CD4-positive, alpha-beta T cell (primary cell): ENCODE measurements at places on chromosomes 2 and 18.

DNA sequence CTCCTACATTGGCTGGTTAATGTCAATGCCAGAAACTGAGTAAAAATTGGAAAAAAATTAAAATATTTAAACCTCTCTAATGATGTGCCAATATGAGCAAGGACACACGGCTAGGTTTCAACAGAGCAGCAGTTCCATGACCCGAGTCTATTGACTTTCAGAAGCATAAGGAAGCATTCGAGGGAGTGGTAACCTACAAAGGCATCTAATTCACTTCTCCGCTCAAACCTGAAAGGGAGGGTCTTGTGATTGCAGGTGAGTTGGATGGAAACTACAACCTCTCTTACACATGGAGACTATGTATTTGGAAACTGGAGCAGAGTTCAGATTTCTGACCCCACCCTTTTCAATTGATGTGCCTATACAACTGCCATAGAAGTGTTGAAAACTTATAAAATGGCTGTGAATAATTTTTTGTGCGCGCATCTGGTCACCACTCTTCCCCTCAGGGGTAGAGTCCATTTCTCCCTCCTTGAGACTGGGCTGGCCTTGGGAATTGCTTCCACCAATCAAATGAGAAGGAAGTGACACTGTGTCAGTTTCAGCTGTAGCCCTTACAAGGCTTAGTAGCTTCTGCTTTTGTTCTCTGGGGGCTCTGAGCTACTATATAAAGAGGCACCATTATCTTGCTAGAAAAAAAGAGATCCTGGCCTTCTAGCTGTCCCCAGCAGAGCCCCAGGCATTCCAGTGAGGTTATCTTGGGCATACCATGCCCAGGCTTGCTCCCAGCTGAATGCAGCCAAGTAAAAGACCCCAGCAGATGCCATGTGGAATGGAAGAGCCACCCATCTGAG, 278.0 kb downstream of the EPHA4 start:
- DNase-seq, result no peak

- no peak for DNase-seq
Measured at GRCh38 chr2:54523324-54523959, 67.3 kb downstream of the SPTBN1 start.

DNA sequence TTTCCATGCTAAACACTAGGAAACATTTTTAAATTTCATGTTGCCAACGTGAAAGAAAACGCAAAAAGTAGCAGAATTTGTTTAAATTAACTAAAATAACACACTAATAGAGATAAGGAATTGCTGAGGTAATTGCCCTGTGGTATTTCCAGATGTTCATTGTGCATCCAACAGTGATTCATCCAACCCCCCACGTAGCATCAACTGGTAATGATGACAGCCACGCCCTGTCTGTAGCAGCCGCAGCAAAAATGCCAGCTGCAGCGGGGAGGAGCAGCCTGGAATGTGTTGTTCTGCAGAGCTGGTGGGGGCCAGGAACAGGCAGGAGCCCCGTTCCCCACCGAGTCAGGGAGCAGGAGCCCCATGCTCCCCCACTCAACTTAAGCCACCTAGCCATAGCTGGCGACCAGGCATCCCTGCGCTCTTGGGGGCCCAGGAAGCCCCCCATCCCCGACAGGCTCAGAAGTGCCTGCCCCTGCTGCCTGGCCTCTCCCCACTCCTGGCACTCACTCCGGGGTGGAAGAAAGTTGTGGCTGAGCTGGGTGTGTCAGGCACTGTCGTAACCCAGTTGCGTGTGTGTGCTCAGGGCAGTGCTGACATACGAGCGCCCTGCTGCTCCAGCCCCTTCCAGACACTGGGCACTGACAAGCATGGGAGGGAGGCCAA, 695.1 kb upstream of the ACVR2A start:
- no peak for DNase-seq

DNA sequence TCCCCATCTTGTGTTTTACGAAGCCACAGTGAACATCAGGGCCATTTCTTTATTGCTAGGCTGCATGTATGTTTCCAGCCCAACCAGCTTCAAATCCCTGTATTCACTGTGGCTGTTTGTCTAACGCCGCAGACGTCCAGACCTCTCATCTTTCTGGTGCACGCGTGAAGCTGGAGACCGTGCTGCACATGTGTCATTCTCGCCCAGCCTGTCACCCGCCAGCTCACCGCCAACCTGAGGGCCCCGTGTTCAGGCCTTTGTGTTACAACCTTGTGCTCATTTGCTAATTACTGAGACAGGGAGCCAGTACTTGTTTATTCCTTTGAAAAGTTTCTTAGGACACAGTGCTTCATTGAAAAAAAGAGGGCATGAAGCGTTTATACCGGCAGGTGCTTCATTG, 21.4 kb downstream of the SALL3 start:
- DNase-seq, result no peak

DNA sequence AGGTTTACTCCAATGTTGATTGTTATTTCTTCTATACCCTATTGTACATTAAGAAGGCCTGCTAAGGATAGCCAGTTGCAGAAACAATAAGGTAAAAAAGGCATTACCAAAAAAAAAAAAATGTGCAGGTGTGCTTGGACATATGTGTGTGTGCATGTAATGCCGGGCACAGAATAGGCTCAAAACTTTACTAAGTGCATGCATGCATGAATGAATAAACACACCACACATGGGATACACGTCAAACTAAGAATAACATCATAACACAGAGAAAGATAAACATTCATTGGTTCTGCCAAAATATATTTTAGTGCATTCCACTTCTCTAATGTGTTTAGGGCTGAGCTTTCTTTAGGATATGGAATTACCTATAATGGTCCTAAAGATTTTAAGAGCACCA, 298.2 kb downstream of the TCF4 start:
- no peak for DNase-seq
